Hematopoietic multipotent progenitor cell treated with erythropoietin and hydrocortisone succinate and interleukin-3 and kit ligand, for 4 days (in vitro differentiated cells): ENCODE measurements at places on chromosomes 1 and 21.
A peak's percentile ranks its signal among the peaks of the same experiment; 100 is the strongest.

DNA sequence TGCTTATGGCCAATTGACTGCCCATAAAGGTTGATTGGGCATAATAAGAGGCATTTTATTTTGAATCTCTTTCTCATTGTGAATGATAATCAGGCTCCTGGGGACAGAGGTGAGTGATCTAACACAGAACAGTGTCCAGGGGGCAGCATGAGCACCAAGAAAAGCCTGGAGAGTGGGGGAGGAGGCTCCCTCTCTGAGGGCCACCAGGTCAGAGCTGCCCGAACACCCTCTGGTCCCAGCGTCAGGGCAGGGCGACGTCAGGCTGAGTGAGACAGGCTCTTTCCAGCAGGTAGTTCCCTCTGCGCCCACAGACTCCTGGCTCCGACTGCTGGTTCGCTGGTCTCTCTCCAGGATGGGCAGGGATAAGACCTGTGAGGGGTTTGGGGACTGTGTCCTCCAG, 250.2 kb upstream of the C1orf174 start:
- DNase-seq, result no peak

DNA sequence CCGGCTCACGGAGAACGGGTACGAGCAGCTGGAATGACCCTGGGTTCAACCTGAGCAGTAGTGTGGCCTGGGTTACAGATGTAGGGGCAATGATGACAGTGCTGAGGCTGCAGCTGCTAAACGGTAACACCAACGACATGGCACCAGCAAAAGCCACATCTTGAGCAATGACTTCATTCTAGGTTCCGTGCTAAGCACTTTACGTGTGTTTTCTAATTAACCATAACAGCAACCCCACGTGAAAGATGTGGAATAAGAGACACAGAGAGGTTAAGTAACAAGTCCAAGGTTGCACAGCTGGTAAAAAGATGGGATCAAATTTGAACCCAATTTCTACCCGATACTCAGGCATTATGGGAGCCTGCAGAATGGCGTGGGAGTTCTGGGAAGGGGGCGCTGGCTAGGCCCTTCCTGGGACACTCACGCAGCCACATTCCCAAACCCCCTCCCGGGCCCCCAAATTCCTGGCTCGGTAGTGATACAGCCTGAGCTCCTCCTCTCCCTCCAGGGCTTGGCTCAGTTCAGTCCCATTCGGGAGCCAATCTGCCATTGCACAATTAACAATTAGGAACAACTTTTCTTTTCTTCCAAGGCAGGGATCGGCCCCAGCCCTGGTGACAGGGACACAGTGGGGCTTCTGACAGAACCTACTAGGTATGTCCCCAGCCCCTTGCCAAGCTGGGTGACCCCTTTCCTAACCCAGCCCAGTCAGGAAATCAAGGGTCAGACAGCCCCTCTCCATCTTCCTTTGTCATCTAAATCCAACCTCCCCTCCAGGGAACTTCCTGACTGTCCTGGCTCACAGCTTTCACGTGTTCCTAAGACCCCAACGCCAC, 23.8 kb upstream of the ECE1 start:
- no peak for DNase-seq

DNA sequence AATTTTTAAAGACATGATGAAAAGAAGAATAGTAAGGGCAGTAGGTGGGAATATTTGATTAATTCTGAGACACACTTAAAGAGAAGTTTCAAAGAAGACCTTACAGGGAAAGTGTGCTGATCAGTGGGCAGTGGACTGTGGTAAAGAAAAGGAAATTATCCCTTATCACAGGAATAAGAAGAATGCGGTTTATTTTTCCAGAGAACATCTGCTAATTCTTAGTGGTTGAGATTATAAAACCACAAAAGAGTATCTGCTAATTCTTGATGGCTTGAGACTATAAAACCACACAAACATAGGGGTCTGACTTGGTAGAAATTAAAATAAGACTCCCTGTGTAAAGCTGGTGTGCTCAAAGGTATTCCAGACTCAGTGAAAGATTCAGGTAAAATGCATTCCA, 60.0 kb upstream of the KCTD3 start:
- DNase-seq, result peak; percentile 75

GRCh38 chr1:33123266-33123665, 42.3 kb downstream of the AZIN2 start:
- no peak for DNase-seq

DNA sequence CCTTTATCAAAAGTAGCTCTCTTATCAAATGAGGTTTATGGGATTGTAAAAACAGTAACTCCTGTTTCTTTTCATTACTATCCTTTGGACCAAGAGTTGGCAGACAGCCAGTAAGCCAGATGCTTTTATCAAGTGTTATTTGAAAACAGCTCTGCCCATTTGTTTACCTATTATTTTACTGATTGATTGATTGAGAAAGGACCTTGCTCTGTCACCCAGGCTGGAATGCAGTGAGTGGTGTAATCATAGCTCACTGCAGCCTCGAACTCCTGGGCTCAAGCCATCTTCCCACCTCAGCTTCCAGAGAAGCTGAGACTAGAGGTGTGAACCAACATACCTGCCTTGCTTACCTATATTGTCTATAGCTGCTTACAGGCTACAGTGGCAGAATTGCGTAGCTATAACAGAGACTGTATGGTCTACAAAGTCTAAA, 3.6 kb downstream of the PRKAB2 start:
- DNase-seq, result peak; percentile 36

DNA sequence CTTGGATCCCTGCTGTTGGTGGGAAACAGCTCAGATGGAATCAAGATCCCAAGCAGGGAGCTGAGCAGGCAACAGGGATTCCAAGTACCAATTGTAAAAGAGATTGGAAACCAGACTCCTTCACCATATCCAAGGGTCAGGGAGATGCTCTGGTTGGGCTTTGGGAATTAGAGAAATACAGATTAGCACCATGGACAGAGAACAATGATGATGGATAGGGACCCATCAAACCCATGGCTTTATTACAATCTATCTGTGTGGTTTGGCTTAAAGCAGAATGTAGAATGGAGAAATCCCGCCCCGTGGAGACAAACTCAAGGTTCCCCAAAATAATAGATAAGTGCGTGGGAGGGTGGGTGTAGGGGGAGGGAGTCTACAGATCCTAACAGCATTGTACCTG, 120.7 kb upstream of the CSF3R start:
- DNase-seq, result peak; percentile 11

DNA sequence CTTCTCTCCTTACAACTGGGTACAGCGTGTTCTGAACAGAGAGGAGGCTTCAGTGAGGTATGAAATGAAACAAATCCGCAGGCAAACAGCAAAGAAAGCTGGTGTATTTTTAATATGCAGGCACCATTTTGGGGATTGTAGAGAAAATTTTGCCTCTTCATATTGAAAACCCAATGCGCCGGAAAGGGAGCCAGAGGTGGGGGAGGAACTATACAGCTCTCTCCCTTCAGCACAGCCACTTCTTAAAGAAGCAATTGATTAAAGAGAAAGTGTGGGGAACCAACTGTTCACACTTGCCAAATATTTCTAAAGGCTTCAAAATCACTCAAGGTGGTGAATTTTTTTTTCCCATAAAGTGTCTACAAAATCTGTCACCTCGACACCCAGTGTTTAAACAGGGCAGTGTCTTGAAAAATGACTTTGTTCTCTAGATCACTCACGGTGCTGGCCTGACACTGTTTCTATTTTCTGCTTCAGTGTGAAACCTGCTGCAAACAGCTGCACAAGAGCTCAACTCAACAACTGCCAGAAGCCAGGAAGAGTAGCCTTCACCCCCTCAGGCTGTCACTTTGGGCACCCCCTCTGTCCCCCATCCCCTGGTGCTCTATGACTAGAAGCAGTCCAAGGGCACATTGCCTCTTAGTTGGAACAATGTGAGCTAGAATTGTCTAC, 123.8 kb upstream of the CTTNBP2NL start:
- no peak for DNase-seq

DNA sequence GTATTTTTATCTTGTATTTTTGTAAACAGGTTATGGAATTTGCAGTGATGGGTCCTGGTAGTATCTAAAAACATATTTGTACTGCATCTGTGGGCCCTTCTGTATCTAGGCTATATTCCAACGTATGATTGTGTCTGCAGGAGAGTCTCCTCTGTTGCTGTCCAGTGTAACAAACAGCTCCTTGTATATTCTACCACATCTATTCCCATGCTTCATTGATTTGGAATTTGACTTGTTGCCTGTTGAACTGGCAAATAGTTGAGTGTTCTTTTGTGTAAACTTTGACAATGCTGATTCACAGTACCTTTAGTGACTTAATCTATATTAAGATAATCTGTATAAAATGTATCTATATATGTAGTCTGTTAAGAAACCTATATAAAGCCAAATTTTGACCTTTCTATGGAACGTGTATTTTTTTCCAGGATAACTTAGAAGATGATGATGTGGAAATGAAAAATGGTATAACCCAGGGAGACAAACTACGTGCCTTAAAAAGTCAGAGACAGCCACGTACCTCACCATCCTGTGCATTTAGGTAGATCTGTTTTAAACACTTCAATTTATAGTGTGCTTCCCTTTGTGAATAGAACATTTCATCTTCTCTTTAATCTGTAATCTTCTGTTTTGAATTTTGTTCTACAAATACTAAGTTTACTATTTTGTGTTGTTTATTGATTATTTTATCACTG, 43.4 kb upstream of the GPR88 start:
- no peak for DNase-seq

GRCh38 chr21:38282921-38283320, 26.1 kb downstream of the KCNJ15 start:
- DNase-seq, result peak; percentile 71

DNA sequence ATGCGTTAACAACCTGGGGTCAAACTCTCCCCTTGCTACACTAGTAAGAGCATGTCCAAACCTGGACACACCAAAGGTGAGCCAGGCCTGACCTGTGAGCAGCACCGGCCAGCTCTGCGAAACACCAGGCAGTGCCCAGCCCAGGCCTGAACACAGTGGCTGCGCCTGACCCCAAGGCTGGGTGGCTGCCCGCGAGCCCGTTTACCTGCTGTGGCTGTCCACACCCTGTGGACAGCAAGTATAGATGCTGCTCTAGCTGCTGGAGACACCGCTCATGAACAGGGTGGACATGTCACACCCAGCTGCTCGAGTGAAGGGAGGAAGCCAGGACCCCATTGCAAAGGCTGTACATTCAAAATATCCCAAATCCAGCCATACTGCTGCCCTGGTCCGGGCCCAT, 7.6 kb upstream of the CCDC27 start:
- no peak for DNase-seq

DNA sequence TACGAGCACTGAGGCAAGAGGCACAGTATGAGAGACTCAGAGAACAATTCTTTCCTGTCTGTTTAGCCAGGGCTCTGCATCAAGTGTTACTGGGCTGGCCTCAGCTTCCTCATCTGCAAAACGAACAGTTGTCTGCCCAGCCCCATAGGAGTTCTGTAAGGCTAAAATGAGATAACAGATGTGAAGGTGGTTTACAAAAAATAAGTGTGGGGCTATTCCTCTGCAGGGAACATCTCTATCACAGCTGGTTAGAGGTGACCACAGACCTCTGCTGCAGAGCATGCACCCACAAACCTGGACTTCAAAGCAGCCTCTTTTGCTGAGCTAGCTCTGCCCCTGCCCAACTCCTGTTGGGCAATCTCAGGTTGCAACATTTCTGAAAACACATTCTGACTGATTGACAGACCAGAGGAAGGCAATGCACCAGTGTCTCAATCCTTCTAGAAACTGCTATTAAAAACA, 10.5 kb upstream of the OLIG1 start:
- peak; percentile 91 for DNase-seq

DNA sequence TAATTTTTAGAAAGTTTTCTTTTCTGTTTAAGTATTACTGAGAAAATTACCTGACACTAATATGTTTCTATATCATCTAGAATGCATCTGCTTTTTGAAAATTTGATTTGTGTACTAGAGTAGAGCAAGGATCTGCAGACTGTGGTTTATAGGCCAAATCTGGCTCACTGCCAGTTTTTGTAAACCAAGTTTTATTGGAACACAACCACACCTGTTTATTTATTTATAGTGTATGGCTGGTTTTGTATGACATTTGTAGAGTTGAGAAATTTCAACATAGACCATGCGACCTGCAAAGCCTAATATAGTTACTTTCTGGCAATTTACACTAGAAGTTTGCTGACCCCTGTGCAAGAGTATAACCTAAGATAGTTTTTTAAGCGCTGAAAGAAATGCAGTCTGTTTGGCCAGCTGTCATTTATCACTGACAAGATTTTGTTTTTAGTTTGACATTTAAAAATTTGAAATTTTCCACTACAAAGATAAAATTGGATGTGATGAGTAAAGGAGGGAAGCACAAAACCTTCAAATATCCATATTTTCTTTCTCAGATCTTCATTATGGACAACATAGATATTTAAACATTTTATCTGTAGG, 36.1 kb upstream of the CACYBP start:
- DNase-seq, result peak; percentile 52

GRCh38 chr1:85332575-85332974, 56.1 kb upstream of the BCL10 start:
- no peak for DNase-seq

GRCh38 chr1:228478326-228478725, 8.9 kb upstream of the RNF187 start:
- DNase-seq, result no peak

DNA sequence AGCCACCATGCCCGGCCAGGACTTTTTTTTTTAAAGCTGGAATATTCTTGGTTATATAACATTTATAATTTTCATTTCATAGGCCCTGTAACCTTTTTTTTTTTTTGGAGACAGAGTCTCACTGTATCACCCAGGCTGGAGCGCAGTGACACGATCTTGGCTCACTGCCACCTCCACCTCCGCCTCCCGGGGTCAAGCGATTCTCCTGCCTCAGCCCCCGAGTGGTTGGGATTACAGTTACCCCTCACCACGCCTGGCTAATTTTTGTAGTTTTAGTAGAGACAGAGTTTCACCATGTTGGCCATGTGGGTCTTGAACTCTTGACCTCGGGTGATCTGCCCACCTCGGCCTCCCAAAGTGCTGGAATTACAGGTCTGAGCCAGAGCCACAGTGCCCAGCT, 12.6 kb downstream of the ZYG11B start:
- no peak for DNase-seq

- DNase-seq, result peak; percentile 67
Measured at GRCh38 chr1:155052439-155053395, 1.6 kb downstream of the ADAM15 start.

GRCh38 chr1:203929741-203930309, 68.4 kb downstream of the SNRPE start:
- DNase-seq, result no peak

DNA sequence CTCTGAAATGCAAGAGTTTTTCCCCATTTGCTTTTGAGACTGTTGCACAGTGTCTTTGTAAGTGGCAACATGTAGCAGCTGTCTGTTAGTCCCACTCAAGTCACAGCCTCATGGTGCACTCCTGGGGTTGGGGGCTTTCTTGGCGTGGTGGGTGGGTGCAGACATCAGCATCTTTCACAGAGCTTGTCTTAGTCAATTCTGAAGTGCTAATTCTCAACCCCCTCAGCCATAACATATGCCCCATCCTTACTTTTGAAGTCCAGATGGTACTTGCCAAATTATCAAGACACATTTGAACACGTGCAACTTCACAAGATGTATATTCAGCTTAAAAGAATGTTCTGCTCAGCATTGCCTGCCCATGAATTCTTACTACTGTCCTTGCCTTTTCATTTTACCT, 87.1 kb downstream of the VCAM1 start:
- no peak for DNase-seq

DNA sequence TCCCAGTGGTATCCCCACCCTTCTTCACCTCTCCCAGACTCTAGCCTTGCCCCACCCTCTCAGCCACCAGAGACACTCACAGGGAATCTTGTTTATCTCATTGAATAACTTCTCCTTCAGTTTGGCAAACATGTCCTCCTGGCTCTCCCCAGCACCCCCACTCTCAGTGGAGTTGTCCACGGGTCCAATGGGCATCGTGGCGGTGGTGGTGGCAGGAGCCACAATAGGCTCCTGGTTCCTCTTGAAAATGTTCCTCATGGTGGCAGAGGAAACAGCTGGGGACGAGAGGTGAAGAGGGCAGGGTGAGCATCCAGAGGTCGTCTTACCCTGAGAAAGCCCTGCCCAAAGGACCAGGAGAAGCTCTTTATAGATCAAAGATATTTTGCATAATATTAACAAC, 104.7 kb downstream of the SYT2 start:
- no peak for DNase-seq
